Neural crest cell (in vitro differentiated cells): ENCODE measurements at places on chromosomes 2 and 18.

- no peak for DNase-seq
Observed at GRCh38 chr2:101858910-101859309, 132.8 kb upstream of the IL1R2 start.

GRCh38 chr2:29166242-29167039, 51.2 kb downstream of the CLIP4 start:
- DNase-seq, result no peak

DNA sequence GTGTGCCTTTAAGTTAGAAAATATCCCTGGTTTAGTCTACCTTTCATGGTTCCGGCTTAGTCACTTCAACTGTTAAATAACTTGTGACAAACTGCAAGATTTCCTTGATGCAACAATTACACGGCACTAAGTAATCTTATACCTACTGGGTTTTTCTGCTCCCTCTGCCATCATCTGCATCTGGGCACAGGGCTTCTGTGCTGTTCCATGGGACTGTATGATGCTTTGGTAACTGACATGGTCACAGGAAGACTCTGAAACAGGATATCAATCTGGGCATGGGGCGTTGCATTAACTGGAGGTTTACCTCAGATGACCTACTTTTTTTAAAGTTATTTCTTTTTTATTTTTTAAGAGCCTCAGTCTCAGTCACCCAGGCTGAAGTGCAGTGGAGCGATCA, 365.4 kb downstream of the SS18 start:
- no peak for DNase-seq

DNA sequence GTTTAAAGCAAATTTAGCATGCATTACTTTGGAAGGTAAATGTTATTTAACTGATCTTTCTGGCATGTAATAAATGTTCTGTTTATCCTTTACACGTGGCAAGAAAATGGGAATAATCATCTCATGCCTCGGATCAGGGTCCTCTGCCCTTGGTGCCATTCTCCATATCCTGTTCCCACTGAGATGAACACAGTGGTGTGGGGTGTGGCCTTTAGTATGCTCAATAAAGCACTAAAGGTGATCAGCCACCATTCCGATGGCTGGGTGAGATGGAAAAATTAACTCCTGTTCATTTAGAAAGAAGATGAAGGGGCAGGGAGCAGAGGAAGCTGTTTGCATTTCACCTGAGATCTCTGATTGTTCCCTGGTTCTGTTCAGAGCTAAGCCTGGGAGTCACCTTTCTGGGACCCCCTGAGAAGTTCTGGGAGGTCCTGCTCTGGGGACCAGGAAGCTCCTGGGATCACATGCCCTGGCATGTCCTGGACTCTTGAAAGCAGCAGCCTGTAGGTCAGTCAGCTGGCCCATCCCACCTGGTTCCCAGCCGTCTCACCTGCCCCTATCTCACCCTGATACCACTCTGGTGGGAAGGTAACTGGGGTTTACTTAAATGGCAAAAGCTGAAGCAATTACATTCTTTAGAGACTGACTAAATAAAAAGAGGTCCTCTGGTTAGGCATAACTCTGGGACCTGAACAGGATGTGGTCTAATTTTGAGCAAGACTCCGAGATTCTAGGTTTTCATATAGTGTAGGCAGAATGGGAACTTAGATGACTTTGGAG, 288.9 kb upstream of the EPAS1 start:
- DNase-seq, result no peak
